A172 (cell line): ENCODE measurements at places on chromosomes 3 and 15. TPM values are rescaled to one million over a fixed set of nuclear protein-coding genes. Genes with fewer than 3 reads are reported as not detected.

Gene UBP1
- total RNA-seq: 32.6 and 34.5 TPM in 2 replicates

Gene COL6A6
- not detected in 2 replicates for total RNA-seq

Gene UTS2B
- total RNA-seq: not detected in 2 replicates

Gene B3GALNT1
- total RNA-seq: 21.9 and 24.6 TPM in 2 replicates

Gene IRAK2
- total RNA-seq: 5.6 and 6.4 TPM in 2 replicates

Gene POPDC2
- not detected in 2 replicates for total RNA-seq

Gene AGBL1
- total RNA-seq: not detected in 2 replicates

Gene PRC1
- 311 and 334 TPM in 2 replicates for total RNA-seq

Gene SLC12A1
- total RNA-seq: not detected in 2 replicates

Gene ECE2
- not detected in 2 replicates for total RNA-seq

Gene HHATL
- total RNA-seq: not detected in 2 replicates

Gene CPA3
- not detected in 2 replicates for total RNA-seq

Gene SERINC4
- total RNA-seq: not detected in 2 replicates

Gene ANKRD34C
- total RNA-seq: not detected in 2 replicates

Gene OIP5
- total RNA-seq: 38.0 and 41.6 TPM in 2 replicates

Gene TIGIT
- total RNA-seq: not detected in 2 replicates

Gene CP
- total RNA-seq: not detected in 2 replicates

Gene HYAL1
- total RNA-seq: 0.72 and 2.3 TPM in 2 replicates

Gene GXYLT2
- total RNA-seq: 6.0 and 6.6 TPM in 2 replicates

Gene ALDH1L1
- 0.50 TPM in 1 of 2 replicates, not detected in the other for total RNA-seq

Gene SHF
- 0.38 TPM in 1 of 2 replicates, not detected in the other for total RNA-seq

Gene LAMB2
- total RNA-seq: 189 and 192 TPM in 2 replicates
